ENCODE measurements at places on chromosomes 12 and 14.

DNA sequence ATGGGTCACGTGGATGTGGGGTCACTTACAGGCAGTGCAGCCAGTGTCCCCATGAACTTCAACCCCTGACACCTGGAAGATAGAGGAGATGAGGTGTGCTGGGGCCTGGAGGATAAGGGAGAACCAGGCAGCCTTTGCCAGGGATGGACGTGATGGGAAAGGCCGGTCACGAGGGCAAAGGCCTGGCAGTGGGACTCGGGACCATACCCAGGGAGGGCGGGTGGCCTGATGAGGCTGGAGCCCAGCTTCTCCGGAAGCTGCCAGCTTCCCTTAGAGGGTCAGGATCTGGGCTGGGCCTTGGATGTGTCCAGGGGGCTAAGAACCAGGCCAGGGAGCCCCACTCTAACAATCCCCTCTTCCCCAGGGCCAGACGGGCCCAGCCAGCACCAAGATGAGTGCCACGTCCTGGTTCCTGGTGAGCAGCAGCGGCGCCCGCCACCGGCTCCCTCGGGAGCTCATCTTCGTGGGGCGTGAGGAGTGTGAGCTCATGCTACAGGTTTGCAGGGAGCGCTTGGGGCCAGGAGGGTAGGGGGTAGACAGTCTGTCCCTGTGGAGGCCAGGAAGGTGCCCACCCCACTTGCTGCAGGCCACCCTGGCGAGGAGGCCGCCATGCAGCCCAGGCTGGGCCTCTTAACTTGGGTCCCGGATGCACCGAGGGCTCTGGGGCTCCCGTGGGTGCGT lies 3.1 kb downstream of the CEP170B start:
- peak; percentile 57 for DNase-seq

DNA sequence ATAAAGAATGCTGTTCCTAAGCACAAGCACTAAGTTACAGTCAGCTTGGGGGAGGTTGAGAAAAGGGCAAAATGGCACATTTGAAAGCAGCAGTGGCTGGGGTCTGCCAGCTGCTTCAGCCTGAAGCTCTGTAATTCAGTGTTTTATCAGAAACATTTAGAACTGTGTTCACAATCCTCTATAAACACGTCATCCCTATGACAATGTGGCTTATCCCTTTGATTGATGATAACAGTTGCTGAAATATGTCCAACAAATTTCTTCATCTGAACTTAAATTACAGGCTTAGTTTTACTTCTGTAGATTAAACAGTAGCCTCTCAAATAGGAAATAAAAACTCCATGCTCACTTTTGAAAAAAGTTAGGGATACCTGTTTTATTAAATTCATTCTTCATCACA lies 108.8 kb downstream of the VEZT start:
- no peak for DNase-seq

GRCh38 chr12:12922191-12922616 lies 29.8 kb downstream of the GPRC5D start:
- DNase-seq, result no peak

DNA sequence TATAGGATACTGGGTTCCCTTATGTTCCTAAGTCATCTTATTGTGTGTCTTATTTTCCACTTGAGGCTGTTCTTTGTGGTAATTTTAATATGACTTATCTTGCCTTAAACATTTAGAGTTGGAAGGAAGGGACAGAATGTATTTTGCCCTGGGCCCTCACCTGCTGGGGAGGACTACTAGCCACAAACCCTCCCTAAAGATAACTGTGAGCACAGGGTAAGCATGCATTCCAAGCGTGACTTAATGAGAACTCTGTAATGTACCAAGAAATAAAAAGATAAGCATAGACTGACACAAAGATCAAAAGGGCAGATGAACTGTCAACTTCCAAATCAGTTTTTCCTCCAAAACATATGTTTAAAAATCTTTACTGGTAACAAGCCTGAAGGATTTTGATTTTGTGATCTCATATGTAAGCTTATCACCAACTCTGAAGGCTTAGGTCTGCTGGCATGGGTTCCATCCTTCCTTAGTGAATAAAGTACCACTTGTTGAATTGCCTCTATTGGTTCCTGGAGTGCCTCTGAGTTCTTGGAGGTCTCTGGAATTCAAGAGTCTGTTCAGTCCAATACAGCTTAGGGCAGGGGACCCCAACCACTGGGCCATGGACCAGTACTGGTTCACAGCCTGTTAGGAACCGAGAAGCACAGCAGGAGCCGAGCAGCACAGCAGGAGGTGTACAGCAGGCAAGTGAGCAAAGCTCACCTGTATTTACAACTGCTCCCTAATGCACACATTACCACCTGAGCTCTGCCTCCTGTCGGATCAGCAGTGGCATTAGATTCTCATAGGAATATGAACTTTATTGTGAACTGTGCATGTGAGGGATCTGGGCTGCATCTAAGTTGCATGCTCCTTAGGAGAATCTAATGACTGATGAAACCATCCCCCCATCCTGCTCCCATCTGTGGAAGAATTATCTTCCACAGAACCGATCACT lies 29.8 kb upstream of the NFYB start:
- no peak for DNase-seq

DNA sequence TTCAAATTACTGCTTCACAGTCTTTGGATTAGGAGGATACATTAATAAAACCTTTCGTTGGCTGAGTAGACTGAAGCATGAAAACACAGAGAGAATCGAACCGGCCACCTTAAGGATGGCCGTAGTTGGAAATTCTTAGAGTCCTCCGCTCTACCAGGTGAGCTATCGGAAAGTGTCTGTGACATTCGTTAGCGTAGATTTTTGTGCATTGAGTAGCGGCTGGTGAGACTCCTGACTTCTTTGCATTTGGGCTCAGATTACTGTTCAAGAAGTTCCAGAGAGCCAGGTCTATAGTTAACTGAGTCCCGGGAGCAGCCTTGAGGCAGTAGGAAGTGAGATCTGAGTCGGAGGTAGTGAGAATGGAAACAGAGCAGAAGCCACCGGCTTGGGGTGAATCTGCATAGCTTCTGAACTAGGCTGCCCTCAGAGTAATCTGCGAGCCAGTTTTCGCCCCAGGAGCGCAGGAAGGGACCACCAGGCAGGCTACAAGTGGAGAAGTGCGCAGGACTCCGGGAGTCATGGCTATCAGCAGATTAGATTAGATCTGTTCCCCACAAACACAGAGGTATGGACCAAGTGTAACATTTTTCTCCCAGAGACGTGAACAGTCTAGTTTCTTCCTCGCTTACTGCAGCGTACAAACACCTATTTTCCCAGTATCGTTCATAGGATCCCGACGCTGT lies 11.0 kb downstream of the OR6S1 start:
- peak; percentile 66 for DNase-seq

DNA sequence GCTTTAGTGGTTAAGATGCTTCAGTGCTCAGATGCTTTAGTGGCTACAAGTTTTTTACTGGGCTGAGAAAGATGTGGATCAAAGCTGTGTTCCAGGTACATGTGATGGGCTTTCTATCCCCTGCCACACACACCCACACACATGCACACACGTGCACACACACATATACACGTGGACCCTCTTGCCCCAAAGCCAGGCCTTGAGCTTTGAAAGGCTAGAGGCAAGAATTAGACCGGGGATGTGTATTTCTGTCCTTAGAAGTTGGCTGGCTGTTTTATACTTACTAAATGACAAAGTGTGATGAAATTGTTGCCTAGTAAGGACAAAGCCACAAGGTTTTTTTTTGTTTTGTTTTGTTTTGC lies 376.5 kb downstream of the C12orf75 start:
- no peak for DNase-seq

- DNase-seq, result no peak
Observed at GRCh38 chr14:21059842-21060613, 2.4 kb downstream of the RNASE8 start.

DNA sequence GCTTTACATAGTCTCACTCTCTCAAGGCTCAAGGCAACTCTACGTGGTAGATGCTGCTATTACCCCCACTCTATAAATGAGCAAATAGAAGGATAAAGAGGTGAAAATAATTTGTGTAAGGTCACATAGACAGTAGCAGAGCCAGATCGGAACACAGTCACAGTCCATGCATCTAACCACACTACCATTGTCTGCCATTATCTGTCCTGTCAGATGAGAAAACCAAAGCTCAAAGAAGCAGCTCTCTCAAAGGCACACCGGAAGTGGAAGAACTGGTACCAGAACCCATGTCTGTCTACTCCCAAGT lies 134.4 kb upstream of the NUDT4 start:
- DNase-seq, result no peak

DNA sequence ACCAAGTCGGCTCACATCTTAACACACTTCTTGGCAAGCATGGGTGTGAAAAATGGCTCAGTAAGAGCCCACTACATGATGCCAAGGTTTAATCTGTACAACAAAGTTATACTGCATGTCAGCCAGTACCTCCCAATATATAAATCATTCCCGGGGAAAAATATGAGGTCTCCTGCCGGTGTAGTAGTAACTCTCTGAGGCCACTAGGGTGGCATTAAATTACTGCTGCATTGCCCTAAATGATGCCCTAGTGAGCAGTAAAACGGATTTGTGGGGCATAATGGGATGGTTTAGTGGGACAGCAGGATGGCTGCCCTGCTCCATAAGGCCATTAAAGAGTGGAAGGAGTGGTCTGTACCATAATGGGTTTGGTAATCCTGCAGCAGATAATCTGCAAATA lies 267.7 kb downstream of the MED13L start:
- no peak for DNase-seq

DNA sequence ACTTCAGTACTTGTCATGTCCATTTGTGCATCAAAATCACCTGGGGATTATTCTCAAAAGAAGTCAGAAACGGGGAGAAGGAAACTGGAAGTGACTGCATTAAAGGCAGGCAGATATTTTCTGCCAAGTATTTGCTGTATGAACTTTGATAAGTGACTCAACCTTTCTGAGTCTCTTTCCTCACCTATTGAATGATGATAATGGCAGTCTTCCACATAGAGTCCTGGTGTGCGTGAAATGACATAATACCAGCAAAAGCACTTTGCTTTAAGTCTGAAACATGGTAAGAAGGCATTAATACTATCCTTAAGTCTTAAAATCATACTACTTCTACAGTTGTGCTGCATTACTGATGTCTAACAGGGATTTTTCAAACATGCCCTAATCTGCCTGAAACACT lies 278.5 kb downstream of the ADAMTS20 start:
- no peak for DNase-seq

DNA sequence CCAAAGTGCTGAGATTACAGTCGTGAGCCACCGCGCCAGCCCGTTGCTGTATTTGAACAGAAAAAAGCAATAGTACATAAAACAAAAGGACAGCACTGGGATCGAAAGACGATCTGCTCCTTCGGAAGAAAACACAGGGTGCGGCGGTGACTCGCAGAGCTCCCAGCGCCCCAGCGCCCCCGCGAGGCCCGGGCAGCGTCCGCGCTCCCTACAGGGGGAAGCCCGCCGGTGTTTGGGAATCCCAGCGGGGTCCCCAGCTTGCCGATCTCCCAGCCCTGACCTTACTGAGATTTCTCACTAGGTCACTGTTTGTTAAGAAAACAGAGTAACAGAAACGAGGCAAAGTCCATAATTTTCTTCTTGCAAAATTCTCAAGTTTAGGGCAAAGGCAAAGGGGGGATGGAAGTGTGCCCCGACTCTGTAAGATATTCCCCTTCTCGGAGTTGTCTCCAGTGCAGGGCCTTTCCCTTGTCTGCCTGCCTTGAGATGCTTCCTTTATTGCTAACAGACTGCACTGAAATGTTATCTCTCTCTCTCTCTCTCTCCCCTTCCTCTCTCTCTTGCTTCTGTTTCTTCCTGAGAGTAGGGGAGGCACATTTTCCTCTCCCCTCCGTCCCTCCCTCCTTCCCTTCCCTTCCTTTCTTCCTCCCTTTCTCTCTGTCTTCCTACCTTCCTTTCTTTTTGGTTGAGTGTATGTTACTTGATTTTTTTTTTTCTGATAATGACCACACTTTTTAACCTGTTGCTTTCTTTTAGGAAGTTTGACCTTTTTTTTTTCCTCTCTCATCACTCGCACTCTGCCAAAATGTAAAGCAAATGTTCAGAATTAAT lies 91.9 kb downstream of the TMEM30B start:
- DNase-seq, result no peak

DNA sequence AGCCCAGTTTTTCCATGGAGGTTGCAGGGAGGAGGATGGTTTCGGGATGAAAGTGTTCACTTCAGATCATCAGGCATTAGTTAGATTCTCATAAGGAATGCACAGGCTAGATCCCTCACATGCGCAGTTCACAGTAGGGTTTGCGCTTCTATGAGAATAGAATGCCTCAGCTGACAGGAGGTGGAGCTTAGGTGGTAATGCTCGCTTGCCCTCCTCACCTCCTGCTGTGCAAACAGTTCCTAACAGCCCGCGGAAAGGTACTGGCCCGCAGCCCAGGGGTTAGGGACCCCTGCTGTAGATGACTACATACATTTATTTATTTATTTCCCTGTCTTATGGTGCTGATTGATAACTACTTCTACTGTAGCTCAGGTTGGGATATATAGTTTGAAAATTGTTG lies 93.2 kb downstream of the FBXO33 start:
- no peak for DNase-seq

GRCh38 chr12:125069616-125070015 lies 4.4 kb downstream of the AACS start:
- DNase-seq, result no peak

- no peak for DNase-seq
Observed at GRCh38 chr12:65517656-65518210, 239.2 kb downstream of the MSRB3 start.

DNA sequence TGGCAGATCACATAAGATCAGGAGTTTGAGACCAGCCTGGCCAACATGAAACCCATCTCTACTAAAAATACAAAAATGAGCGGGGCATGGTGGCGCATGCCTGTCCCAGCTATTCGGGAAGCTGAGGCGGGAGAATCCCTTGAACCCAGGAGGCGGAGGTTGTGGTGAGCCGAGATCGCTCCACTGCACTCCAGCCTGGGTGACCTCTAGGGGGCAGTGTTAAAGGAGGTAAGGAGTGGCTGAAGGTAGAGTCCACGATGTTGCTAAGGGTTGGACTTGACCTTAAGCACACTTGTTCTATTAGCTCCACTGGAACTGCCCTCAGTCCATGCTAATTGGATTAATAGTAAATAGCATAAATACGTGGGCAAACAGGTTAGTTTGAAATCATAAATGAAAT lies 62.4 kb upstream of the PSMC1 start:
- peak; percentile 65 for DNase-seq

DNA sequence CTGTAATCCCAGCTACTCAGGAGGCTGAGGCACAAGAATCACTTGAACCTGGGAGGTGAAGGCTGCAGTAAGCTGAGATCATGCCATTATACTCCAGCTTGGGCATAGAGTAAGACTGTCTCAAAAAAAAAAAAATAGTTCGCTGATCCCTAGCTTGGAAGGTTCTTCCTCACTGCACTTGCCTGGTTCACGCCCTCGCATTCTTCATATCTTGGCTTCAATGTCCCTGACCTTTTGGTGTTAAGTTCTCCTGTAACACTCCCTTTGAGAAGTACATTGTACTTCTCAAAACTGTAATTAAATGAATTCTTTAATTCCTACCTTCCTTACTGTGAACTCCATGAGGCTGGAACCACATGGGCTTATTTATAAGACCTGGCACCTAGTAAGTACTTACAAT lies 16.5 kb upstream of the TPCN1 start:
- no peak for DNase-seq

GRCh38 chr12:59459966-59460660 lies 135.7 kb upstream of the SLC16A7 start:
- no peak for DNase-seq

Measured in activated effector memory CD4-positive, alpha-beta T cell treated with anti-CD3 and anti-CD28 coated beads, Interleukin-2, amount 50 U/mL, for 16 hours (primary cell).